HFFc6 (cell line): ENCODE measurements at places on chromosomes 13 and 19. TPM values are rescaled to one million over a fixed set of nuclear protein-coding genes. Genes with fewer than 3 reads are reported as not detected.

The RFPL4A gene
- total RNA-seq, result not detected in 2 replicates

DNA sequence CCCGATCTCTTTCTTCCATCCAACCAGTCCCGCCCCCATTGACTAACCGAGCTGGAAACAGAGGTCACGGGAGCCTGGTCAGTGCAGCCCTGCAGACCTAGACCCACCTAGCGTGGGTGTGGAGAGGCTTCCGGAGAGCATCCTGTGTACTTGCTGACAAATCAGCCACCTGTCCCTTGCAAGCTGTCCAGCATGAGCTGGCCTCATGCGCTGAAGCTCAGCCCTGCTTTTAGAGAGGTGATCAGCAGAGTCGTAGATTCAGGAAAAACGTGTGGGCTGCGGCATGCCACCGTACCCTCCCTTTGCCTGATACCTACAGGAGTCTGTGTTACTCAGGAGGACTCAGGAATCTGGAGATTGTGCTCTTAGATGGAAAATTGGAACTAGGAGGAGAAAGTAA lies 80.3 kb upstream of the UQCRFS1 start:
- no peak for DNase-seq

GRCh38 chr13:33111414-33112110 lies 95.3 kb downstream of the KL start:
- no peak for DNase-seq

DNA sequence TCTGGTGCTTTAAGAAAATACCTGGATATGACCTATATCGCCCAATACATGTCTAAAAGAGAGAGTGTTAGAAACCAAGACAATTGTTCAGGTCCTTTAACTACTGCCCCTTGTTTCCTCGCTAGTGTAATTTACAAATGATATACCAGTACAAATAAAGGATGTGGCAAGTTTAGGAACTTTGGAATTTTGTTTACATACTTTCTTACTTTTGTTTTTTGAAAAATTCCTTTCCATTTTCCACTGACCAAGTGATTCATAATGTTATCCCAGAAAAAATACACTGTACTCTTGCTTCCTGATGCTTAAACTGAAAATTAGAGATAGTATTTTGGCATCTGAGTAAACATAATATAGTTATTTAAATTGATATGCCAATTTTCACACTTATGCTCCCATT lies 96.8 kb upstream of the CSNK1A1L start:
- peak; percentile 14 for DNase-seq

DNA sequence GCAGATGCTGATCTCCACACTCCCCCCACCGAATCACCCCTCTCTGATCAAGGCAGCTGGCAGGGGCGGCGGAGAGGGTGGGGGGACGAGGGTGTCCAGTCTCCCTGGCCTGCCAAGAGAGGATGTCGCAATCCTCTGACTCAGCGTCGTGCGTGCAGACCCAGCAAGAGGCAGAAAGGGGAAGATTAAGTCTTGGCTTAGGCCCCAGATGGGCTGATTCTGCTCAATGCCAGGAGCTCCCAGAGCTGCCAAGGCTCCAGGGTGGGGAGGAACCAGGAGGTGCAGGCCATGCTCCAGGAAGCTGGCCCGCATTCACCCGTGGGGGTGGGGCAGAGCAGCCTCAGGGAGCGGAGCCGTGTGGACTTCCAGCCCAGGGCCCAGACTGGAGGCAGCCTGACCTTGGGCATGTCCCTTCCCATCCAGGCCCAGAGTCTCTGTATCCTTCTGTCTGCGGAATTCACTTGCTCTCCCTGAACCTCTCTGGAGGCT lies 6.6 kb upstream of the BCL3 start:
- peak; percentile 99 for DNase-seq

DNA sequence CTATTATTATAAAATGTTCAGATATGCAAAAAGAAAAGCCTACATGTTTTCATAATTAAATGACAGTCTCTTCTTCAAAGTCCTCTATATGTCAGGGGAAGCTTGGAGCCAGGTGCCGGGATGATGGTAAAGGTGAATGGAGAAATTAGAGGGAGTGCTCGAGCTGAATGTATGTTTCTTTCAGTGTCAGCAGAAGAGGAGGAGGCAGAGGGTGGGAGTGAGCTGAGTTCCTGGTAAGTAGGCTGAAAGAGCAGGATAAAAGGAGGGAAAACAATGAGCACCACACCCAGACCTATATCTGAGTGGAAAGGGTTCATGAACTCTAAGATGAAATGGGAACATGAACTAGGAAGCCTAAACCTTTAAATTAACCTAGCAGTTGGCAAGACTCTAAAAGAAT lies 307.6 kb upstream of the NBEA start:
- DNase-seq, result no peak

DNA sequence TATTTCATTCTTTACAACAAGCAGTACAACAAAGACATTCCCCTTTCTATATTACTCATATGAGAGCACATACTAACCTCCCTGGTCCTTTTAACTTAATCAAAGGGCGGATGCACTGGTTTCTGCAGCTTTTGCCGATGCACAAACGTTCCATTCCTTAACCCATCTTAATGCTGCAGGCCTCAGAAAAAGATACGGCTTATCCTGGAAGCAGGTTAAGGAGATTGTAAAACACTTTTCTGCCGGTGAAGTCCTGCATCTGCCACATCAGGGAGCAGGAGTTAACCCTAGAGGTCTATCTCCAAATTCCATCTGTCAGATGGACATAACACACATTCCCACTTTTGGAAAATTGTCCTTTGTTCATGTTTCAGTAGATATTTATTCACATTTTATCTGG lies 11.5 kb upstream of the ZNF814 start:
- DNase-seq, result no peak
